Stimulated activated CD4-positive, alpha-beta T cell treated with anti-CD3 and anti-CD28 coated beads, Interleukin-15, amount 100 ng/mL, for 24 hours (primary cell): ENCODE measurements at places on chromosomes 2 and 18.

- DNase-seq: no peak
These were observed 75.7 kb upstream of the TFCP2L1 start for GRCh38 chr2:121360566-121361300.

GRCh38 chr18:57059366-57059765, 87.5 kb upstream of the BOD1L2 start:
- DNase-seq: no peak

GRCh38 chr2:181742922-181743722, 62.8 kb upstream of the NEUROD1 start:
- DNase-seq: peak; percentile 33

DNA sequence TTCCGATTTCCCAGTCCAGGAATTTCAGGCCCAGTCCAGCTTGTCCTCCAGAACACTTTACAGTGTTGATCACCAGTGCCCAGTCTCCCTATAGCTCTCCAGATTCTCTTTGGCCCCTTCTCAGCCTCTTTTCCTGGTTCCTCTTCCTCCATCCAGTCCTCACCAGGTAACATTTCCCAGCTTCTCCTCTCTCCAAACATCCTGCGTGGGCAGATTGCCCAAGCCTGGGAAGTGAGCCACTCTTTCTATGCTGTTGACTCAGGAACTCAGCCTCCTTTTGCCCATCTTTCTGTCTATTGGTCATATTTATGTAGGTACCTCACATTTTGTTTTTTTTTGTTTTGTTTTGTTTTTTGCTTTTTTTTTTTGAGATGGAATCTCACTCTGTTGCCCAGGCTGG, 109.4 kb downstream of the LYPD1 start:
- DNase-seq: no peak

DNA sequence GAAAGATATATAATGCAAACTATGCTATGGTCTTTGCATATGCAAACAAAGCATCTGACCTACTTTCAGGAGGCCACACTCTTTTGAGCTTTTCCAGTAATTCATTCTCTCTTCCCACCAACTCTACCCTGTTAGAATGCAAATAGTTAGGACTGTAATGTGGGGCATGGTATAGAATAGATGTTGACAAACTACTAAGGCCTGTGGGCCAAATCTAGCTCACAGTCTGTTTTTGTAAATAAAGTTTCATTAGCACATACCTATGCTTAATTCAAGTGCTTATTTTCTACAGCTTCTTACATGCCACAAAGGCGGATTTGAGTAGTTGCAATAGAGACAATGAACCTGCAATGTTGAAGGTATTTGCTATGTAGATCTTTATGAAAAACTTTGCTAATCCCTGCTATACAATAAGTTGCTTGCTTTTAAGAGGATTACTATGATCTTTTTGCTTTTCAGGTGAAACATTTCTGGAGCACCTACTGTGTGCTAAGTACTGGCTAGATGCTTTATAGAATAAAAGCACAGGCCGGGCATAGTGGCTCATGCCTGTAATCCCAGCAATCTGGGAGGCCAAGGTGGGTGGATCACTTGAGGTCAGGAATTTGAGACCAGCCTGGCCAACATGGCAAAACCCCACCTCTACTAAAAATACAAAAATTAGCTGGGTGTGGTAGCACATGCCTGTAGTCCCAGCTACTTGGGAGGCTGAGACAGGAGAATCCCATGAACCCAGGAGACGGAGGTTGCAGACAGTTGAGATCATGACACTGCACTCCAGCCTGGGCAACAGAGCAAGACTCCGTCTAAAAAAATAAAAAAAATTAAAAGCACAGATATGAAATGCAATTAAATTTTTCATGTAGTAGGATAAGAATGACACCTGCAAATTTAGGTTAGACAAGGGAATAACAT, 267.8 kb downstream of the DPP10 start:
- no peak for DNase-seq

GRCh38 chr18:36432880-36433555, 135.5 kb downstream of the FHOD3 start:
- no peak for DNase-seq
